NCI-H1105 treated with DMSO at 0.1 percent for 48 hours (cell line): ENCODE measurements at places on chromosomes 2 and 18.

GRCh38 chr18:55316486-55317184 is 271.4 kb downstream of the TCF4 start:
- no peak for DNase-seq

- no peak for DNase-seq
Observed at GRCh38 chr18:23053776-23054457, 81.4 kb upstream of the CABLES1 start.

GRCh38 chr2:111712361-111712760 is 171.6 kb downstream of the ANAPC1 start:
- no peak for DNase-seq

- no peak for DNase-seq
Observed at GRCh38 chr2:119155633-119156032, 2.9 kb downstream of the C1QL2 start.

GRCh38 chr2:61855318-61855613 is 1.4 kb upstream of the FAM161A start:
- no peak for DNase-seq

DNA sequence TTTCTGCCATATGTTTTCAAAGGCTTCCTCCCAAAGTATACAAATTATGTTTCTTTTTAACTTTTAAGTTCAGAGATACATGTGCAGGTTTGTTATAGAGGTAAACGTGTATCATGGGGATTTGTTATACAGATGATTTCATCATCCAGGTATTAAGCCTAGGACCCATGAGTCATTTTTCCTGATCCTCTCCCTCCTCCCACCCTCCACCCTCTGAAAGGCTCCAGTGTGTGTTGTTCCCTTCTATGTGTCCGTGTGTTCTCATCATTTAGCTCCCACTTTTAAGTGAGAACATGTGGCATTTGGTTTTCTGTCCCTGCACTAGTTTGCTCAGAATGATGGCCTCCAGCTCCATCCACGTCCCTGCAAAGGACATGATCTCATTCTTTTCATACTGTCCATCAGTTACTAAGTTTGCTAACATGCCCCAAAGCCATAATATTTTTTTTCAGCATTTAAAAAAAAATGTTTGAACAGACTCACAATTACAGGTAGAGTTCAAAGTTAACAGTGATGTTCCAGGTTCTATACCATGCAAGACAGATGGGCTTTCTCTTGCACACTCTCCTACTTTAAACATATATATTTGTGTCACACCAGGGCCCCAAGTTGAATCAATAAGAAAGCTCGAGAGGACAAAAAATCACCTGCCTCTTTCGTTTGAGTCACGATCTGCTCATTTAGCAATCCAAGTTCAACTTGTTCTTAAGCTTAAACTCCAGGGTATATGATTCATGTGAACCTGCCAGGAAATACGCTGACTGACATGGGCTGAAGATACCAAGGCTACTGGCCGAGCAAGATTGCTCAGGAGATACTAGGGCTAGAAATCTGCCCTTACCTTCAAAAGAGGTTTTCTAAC is 77.6 kb downstream of the AP1S3 start:
- no peak for DNase-seq

- no peak for DNase-seq
Observed at GRCh38 chr2:38751596-38752410, 642 bp upstream of the SRSF7 start.
